Regular cardiac myocyte (primary cell): ENCODE measurements at places on chromosomes 3 and 15. TPM values are rescaled to one million over a fixed set of nuclear protein-coding genes. Genes with fewer than 3 reads are reported as not detected.

Gene ANKRD34C
- total RNA-seq, result not detected in 2 replicates

Gene GNAT1
- total RNA-seq, result not detected in 2 replicates

Gene ZNF501
- total RNA-seq, result 4.5 and 5.2 TPM in 2 replicates

Gene ARGFX
- total RNA-seq, result not detected in 2 replicates

Gene PIF1
- total RNA-seq, result 6.8 and 9.2 TPM in 2 replicates

Gene P2RY13
- total RNA-seq, result not detected in 2 replicates

Gene CELF6
- 0.28 TPM in 1 of 2 replicates, not detected in the other for total RNA-seq

Gene C15orf62
- not detected in 2 replicates for total RNA-seq

Gene MOBP
- total RNA-seq, result under 0.01 TPM in 1 of 2 replicates, not detected in the other

Gene CNTN6
- under 0.01 and 0.28 TPM in 2 replicates for total RNA-seq

Gene LMAN1L
- not detected in 2 replicates for total RNA-seq

Gene AMOTL2
- total RNA-seq, result 96.4 and 184 TPM in 2 replicates

Gene IQCB1
- 10.0 and 14.1 TPM in 2 replicates for total RNA-seq

Gene HDAC11
- 9.8 and 15.2 TPM in 2 replicates for total RNA-seq

Gene LEKR1
- total RNA-seq, result 0.38 and 8.5 TPM in 2 replicates

Gene ZBTB20
- total RNA-seq, result 5.9 and 11.6 TPM in 2 replicates

Gene STRIT1
- total RNA-seq, result not detected in 2 replicates

Gene LRRC2
- 3.6 and 5.4 TPM in 2 replicates for total RNA-seq

Gene DENND6A
- 16.9 and 19.2 TPM in 2 replicates for total RNA-seq

Gene SH2D7
- total RNA-seq, result not detected in 2 replicates

Gene STRA6
- total RNA-seq, result 0.85 and 2.5 TPM in 2 replicates

Gene GOLGA8Q
- total RNA-seq, result 0.58 and 1.4 TPM in 2 replicates

Gene ITIH3
- total RNA-seq, result 0.19 and 0.85 TPM in 2 replicates

Gene ADAMTS9
- total RNA-seq, result 4.2 and 5.9 TPM in 2 replicates

Gene ACTL6A
- total RNA-seq, result 53.3 and 95.5 TPM in 2 replicates

Gene SLC38A3
- not detected in 2 replicates for total RNA-seq

Gene TJP1
- total RNA-seq, result 40.6 and 56.7 TPM in 2 replicates

Gene TMEM266
- total RNA-seq, result not detected in 2 replicates

Gene AP3B2
- total RNA-seq, result under 0.01 and 0.28 TPM in 2 replicates

Gene POMGNT2
- 10.2 and 14.9 TPM in 2 replicates for total RNA-seq

Gene EFCC1
- under 0.01 TPM in 1 of 2 replicates, not detected in the other for total RNA-seq

Gene BFSP2
- total RNA-seq, result not detected in 2 replicates

Gene RMDN3
- 29.6 and 40.5 TPM in 2 replicates for total RNA-seq

Gene LRRC3B
- total RNA-seq, result not detected in 2 replicates

Gene NR1I2
- 0.28 TPM in 1 of 2 replicates, not detected in the other for total RNA-seq

Gene CLDN16
- 0.38 and 0.56 TPM in 2 replicates for total RNA-seq

Gene ANKRD63
- total RNA-seq, result not detected in 2 replicates

Gene PRICKLE2
- total RNA-seq, result 11.9 and 27.3 TPM in 2 replicates

Gene PLSCR4
- total RNA-seq, result 21.9 and 86.8 TPM in 2 replicates

Gene LTK
- under 0.01 and 0.19 TPM in 2 replicates for total RNA-seq

Gene C3orf52
- 7.9 and 9.3 TPM in 2 replicates for total RNA-seq

Gene SLC35G2
- 9.2 and 11.3 TPM in 2 replicates for total RNA-seq

Gene TERC
- 199 and 580 TPM in 2 replicates for total RNA-seq

Gene ZNF80
- total RNA-seq, result not detected in 2 replicates

Gene APBA2
- total RNA-seq, result 12.1 and 13.8 TPM in 2 replicates

Gene SETMAR
- 10.4 and 10.7 TPM in 2 replicates for total RNA-seq

Gene DHX36
- total RNA-seq, result 34.7 and 35.5 TPM in 2 replicates

Gene RNF13
- total RNA-seq, result 42.0 and 97.2 TPM in 2 replicates

Gene AGBL1
- total RNA-seq, result not detected in 2 replicates

Gene GOLGA6A
- total RNA-seq, result under 0.01 and 0.28 TPM in 2 replicates
